NCI-H1436 treated with DMSO at 0.1 percent for 48 hours (cell line): ENCODE measurements at places on chromosomes 1 and 21.

- DNase-seq, result no peak
Measured at GRCh38 chr1:86596741-86597290, 49.9 kb downstream of the CLCA4 start.

- DNase-seq, result no peak
Measured at GRCh38 chr1:20847611-20848080, 60.5 kb upstream of the HP1BP3 start.

DNA sequence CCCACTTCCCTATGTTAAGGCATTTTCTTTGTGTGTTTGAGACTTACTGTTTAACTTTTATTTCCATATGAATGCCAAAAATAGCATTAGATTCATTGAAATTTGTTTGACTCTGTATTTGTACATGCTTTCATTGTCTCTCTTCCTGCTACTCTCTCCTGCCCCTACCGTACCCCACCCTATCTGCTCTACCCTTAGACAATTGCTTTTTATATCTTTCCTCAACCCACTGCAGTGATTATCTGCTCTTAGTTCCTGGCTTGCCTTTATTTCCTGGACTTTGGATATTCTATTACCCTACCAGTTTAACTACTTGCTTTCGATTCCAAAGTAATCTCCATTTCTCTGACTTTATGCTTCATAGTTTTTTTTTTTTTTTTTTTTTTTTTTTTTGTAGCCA is 10.5 kb downstream of the RAVER2 start:
- no peak for DNase-seq

- DNase-seq, result no peak
Measured at GRCh38 chr1:9093581-9093980, 24.1 kb upstream of the SLC2A5 start.

DNA sequence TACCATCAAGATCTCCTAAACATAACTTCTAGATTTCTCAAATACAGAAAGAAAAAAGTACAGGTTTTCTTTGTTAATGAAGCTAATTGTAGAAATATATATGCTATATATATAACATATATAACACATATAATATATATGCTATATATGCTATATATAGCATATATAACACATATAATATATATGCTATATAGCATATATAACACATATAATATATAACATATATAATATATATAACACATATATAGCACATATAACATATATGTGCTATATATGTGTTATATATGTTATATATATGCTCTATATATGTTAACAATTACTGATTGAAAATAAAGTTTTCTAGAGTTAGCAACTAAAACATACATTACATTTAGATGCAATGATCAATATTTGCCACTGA is 34.8 kb downstream of the RGS21 start:
- no peak for DNase-seq

GRCh38 chr1:92538048-92538412 is 51.3 kb upstream of the GFI1 start:
- DNase-seq, result no peak

DNA sequence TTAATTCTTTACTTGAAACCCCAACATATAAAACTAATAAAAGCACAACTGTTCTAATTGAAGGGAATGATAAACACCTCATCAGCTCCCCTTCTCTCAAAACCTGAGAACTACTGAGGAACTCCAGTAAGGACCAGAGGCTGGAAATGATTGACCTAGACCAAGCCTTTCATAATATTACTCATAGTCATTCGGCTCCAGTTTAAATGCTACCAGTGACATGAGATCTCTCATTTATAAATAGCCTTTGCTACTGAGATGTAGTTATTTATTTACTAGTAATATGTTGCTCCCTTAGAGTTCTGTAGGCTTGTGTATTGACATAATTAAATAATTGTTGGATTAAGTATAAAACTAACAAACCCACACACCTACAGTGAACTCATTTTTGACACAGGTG is 209.8 kb upstream of the PRMT6 start:
- no peak for DNase-seq

GRCh38 chr1:207823880-207824566 is 72.2 kb downstream of the CD46 start:
- no peak for DNase-seq
